ENCODE measurements at places on chromosomes 4 and X.

GRCh38 chr4:112153211-112153791 lies 8.0 kb downstream of the FAM241A start:
- DNase-seq: no peak

DNA sequence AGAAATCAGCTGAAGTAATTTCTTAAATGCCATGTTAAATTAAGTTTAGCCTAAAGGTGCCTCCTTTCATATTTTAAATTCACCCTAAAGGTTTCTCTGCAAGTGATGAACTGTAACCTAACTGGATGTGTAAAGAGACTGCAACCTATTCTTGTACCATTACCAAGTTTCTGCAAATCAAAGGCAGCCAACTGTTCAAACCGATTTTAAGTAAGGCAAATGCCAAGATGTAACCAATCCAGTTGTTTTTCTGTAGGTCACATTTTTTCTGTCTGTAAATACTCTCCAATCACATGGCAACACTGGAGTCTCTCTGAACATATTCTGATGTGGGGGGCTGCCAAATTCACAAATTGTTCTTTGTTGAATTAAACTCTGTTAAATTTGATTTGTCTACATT lies 42.4 kb upstream of the FGF2 start:
- no peak for DNase-seq

- DNase-seq: no peak
These were observed 180.5 kb downstream of the ADAMTS3 start for GRCh38 chr4:72388521-72388920.

- no peak for DNase-seq
These were observed 14.1 kb downstream of the GRK4 start for GRCh38 chr4:2977211-2978088.

- DNase-seq: no peak
These were observed 427.8 kb downstream of the IL15 start for GRCh38 chr4:142064181-142064580.

- DNase-seq: no peak
These were observed 144.4 kb upstream of the TET2 start for GRCh38 chr4:105002278-105002677.
